ENCODE measurements at places on chromosomes 7 and 10.

DNA sequence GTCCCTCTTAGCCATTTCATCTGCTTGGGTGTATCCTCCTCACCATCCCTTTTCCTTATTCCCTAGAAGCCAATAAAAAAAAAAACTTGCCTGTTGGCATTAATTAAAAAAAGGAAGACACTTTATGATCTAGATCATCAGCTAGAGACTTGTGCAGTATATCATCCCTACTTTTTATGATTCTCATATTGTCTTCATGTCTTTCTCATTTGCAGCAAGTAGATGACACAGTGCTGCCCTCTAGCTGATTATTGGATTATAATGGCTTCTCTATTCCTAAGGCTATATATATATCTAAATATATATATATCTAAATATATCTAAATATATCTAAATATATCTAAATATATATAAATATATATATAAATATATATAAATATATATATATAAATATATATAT is 272.4 kb upstream of the LRGUK start:
- DNase-seq = no peak

GRCh38 chr10:5659702-5660528 is 6.5 kb downstream of the ASB13 start:
- no peak for DNase-seq

- no peak for DNase-seq
Measured at GRCh38 chr7:6015917-6016652, 7.0 kb downstream of the AIMP2 start.

- DNase-seq = no peak
Measured at GRCh38 chr10:86955501-86956194, 1.8 kb downstream of the MMRN2 start.

DNA sequence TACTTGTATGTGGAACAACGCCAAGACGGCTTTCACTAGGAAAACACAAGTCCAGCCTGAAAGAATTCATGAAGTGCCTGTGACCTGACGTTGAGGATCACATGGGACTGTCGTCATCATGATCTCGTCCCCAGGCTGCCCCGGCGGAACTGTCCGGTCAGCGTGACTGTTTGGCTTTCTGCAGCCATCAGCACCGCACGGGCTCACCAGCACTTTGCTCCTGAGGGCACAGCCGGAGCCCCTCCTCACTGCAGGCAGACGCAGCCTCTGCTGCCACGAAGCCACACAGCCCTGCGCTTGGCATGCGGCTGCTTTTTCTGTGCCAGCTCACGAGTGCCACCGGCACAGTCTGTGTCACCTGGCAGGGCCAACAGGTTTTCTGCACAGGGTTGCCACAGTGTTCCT is 9.4 kb upstream of the GET4 start:
- DNase-seq = no peak

GRCh38 chr7:104209063-104209462 is 1.2 kb upstream of the ORC5 start:
- DNase-seq = no peak

DNA sequence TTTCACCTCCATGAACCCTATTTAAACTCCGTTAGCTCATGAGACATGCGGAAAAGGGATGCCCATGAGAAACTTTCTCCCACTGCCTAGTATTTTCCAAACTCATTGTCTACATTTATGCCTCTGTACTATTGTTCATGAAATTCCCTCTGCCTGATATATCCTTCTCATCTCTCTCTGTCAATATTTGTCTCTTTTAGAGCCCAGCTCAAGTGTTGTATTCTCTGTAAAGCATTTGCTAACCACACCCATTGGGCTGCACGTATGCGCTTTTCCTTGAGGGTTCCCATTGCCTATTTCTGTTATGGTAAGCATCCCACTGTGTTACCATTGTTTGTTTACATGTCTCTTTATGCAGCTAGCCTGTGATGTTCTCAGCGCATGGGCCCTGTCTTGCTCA is 211.4 kb downstream of the MDFIC start:
- no peak for DNase-seq

DNA sequence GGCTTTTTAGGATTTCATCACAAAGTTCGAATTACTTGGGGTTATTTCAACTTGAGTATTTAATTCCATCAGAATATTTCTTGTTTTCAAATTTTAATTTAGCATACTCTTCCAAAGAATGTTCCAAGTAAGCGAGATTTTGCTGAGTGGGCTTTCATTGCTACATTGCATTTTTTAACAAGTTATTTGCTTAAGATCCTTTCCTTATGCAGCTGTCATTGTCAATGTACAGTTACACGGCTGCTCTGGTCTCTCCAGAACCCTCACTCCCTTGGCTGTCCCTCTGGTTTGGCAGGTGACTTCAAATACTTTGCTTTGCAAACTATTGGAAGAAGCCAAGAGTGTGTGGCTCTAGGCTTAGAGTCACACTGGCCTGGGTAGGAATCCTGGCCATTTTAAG is 80.0 kb downstream of the CFAP58 start:
- no peak for DNase-seq

DNA sequence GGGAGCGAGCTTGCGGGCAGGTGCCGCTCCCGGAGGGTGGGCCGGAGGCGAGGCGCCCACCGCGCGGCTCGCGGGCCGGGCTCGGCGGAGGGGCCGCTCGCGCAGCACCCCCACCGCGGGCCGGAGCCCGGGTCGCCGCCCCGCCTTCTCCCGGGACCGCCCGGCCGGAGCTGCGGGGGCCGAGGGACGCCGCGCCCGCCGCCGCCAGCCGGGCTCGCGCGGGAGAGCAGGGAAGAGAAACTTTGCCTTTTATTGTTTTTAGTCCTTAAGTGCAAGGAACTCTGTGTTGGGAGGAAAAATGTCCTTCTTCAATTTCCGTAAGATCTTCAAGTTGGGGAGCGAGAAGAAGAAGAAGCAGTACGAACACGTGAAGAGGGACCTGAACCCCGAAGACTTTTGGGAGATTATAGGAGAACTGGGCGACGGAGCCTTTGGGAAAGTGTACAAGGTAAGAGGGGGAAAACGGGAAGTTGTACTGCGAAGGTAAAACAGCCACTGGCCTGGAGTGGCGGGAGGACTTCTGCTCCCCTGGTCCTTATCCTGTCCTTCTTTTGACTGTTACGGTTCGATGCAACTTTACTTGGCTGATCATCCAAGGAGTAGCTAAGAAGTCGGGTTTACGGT is 620 bp downstream of the SLK start:
- no peak for DNase-seq

DNA sequence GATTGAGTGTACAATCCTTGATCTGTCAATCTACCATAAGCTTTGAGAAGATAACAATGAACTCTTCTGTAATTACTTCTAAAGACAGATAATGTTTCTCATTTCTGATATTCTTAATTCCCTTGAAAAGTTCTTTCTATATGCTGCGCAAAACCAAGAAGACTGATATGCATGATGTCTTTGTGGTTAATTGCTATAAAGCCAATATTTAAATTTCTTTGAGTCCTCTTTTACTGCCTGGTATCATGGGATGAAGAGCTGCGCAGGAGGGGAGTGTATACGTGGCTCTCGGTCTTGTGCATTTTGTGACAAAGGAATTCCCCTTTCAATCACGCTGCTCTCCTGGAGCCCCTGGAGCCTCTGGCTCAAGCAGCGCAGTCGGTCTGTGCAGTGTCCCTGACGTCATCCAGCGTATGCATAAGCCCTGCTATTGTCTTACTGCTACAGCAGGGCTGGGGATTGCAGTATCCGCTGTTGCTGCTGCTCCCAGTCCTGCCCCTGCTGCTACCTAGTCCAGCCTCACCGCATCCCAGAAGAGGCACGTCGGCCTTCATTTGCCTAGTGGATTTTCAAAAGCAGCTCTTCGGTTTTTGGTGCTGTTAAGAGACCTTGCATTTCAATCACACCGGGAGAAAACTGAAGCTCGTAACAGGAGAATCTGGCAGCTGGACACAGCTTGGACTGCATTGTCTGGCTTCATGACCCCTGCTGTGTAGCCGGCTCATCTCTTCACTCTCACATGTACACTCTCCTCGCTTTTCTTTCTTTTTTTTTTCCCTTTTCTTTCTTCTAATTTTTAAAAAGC is 66.7 kb downstream of the ST7 start:
- no peak for DNase-seq

- DNase-seq = no peak
Measured at GRCh38 chr10:28284126-28284525, 18.7 kb downstream of the MPP7 start.

- no peak for DNase-seq
Measured at GRCh38 chr10:11414314-11415038, 197.0 kb downstream of the USP6NL start.

DNA sequence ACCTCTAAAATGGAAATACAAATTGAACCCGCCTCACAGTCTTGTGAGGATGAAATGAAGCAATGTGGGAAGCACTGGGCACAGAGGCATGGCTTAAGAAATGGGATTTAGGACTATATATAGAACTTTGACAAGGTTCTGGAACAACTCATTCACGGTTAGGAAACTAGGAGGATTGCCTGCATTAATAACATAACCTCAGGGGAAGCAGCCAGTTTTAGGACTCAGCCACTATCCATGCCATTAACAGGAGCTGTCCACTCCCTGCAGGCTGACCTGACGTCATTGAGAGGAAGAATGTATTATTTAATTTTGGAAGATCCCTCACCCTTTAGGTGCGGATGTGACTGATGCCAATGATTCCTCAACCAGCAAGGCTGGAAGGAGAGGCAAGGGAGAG is 34.8 kb downstream of the ITGB8 start:
- no peak for DNase-seq

DNA sequence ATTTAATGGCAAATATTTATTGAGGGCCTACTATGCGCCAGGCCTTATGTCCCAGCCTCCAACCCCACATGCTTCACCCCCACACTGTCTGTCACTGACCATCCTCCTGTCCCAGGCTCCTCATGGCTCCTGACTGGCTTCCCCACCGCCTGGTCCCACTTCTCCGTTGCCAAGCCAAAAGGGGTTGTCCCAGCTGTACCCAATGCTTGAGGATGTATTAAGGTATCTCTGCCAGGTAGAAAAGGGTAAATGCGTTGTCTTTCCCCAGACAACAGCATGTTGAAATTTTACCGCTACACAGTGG is 168.8 kb upstream of the FRMD4A start:
- DNase-seq = no peak

DNA sequence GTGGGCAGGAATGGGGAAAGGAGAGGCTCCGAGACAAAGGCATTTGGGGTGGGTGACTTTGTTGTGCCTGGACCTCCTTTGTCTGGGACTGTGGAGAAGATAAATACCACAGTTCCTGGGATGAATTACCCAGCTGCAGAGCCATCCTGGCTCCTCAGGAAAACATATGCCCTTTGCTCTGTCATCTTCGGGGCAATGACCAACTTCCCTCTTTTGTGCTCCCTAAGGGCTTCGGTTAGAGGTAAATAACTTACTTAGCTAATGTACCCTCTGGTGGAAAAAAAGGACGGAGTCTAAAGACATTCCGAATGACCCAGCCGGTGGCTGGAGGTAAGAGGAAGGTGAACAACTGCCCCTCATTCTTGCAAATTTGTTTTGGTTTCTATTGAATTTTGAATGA is 345.7 kb downstream of the GATA3 start:
- no peak for DNase-seq

- no peak for DNase-seq
Measured at GRCh38 chr7:46848944-46849343, 733.0 kb downstream of the TNS3 start.

DNA sequence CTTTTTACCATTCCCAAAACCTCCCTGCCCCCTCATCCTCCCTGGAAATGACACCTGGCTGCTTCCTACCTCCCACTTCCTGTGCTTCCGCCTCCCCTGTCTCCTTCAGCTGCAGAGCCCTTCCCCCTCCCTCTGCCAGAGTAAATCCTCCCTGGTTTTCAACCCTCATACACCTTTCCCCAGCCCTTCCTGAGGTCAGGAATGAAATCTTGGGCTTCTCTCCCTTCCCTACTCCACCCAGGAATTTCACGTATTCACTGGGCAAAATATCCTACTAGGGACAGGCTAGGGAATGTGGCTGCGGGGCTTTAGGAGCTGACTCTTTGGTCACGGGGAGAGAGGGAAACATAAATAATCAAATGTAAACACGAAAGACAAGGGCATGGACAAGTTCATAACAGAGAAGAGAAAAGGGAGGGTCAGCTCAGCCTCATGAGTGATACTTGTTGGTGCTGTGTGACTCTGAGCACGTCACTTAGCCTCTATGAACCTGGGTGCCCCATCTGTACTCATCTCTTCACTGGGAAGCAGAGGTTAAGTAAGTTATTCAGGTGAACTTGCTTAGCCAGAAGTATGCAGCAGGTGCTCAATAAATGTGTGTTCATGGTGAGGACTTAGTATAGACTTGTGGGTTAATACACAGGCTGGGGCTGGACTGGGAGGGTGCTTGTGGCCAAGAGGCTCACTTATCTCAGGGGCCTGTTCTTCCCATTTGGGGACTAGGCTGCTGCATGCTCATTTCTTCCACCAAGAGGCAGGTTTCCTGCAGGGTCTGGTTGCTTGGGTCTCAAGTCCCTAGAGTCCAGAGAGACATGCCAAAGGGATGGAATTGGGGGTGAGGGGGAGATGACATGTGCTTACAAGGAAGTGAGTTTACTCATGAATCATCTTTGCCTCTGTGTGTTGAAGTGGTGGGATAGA is 10.0 kb upstream of the DUSP5 start:
- DNase-seq = no peak

DNA sequence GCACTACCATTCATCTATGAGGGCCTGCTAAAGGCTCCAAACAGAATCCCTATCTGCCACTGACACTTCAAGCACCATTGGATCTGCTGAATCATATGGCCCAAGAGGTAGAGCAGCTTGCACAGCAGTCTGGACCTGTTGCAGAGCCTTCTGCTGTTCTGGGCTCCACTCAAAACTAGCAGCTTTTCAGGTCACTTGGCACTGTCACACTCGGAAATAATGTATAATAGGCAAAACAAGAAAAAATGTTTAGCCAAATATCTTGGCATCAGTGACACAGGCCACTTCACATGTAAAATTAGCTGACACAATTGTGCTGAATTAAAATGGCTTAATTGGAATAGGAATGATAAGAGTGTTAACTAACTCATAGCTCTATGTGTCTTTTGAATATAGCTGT is 1182.9 kb upstream of the LRRTM3 start:
- no peak for DNase-seq

DNA sequence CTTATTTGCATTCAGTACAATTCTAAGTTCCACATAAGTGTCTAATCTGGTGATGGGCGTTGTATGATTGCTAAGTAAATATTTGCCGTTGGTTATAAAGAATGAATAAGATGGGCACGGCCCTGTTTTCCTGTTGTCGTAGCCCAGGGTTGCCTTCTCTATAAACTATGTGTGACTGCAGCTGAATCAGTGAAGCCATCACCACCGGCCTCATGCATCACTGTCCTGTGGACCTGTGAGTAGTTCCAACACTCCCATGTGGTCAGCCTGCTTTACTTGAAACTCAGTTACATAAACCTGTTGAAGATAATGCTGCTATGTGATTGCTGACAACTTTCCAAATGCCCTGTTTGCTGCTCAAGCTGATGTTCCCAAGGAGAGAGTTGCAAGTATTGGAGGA is 21.6 kb upstream of the KLF6 start:
- no peak for DNase-seq
